ENCODE measurements at places on chromosomes 11 and 22.

DNA sequence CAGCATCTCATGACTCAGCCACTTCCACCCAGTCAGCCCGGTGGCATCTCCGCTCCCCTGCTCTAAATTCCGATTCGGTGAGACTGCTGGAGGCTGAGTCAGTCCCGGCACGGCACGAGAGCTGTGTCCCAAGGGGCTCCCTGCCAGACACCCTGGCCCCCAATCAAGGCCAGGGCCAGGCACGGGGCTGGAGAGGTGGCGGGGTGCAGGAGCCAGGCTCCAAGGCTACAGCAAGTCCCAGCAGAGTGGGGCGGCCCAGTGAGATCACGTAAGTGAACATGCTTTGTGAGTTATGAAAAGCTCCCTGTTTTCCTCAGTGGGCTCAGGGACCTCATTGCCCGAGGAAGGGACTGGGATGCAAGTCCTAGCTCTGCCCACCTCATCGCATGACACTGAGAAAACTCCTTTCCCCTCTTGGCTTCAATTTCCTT, 3.0 kb downstream of the C11orf68 start:
- DNase-seq, result no peak

DNA sequence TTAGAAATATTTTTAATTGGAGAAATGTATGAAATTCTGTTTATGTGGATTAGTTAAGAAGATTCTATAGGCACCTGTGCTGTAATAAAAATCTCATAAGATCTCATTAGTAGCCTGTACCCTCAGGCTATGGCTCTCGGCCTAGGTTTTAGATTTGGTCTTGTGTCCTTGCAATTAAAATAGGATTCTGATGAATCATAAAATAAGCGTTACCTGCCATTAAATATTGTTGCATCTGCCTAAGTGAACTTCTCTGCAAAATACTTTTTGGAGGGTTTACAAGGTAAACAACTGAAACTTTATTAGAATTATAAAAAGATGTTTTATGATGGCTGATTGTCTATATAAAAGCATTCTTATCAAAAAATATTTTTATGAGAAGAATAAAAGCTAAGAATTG, 804.1 kb upstream of the ANO3 start:
- DNase-seq, result no peak

GRCh38 chr22:47392054-47392347, 629.6 kb downstream of the TBC1D22A start:
- DNase-seq, result no peak

- no peak for DNase-seq
These were observed 16.4 kb upstream of the CTSC start for GRCh38 chr11:88353835-88354496.

DNA sequence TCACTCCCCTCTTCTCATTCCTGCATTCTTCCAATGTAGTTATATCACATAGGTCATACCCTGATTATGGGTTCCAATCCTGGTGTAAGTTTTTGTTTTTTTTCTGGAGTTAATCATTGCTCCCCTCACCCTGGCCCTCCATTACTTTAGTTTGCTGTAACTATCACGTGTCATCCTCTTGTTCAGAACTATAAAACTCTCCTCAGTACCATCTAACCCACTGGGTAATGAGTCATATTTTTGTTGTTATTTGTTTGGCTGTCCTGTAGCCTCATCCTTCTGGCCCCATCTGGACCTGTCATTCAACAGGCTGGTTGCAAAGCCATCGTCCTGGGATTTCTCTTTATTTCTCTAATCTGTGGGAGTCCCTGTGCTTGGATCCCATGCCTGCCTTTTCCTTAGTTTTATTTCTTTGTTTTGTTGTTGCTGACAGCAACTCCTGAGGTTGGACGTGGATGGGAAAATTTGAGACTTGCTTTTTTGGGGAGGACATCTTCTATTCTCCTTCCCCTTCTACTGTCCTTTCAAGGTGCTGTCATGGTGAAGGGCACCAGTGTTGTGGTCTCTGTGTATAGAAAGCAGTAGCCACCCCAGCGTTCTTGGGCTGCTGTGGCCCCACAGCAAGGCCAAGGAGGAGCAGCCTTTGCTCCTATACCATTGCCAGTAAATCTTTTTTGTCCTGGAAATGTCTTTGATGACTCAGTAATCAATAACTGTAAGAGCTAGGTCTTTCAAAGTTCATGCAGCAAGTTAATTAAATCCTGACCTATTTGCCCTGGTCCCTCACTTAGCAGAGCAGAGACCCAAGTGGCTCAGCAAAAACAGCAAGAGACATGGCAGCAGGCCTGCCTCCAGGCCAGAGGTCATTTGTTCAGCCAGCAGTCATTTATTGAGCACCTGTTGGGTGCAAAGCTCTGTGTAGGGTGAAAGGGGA, 82.5 kb downstream of the C22orf31 start:
- DNase-seq, result no peak
